Stimulated activated CD8-positive, alpha-beta memory T cell treated with anti-CD3 and anti-CD28 coated beads, Interleukin-7, amount 100 ng/mL, for 1 hour (primary cell): ENCODE measurements at places on chromosomes 6 and 20.

GRCh38 chr6:14987490-14987889, 258.4 kb upstream of the JARID2 start:
- no peak for DNase-seq

- no peak for DNase-seq
Observed at GRCh38 chr6:154930451-154930851, 64.7 kb upstream of the TIAM2 start.

DNA sequence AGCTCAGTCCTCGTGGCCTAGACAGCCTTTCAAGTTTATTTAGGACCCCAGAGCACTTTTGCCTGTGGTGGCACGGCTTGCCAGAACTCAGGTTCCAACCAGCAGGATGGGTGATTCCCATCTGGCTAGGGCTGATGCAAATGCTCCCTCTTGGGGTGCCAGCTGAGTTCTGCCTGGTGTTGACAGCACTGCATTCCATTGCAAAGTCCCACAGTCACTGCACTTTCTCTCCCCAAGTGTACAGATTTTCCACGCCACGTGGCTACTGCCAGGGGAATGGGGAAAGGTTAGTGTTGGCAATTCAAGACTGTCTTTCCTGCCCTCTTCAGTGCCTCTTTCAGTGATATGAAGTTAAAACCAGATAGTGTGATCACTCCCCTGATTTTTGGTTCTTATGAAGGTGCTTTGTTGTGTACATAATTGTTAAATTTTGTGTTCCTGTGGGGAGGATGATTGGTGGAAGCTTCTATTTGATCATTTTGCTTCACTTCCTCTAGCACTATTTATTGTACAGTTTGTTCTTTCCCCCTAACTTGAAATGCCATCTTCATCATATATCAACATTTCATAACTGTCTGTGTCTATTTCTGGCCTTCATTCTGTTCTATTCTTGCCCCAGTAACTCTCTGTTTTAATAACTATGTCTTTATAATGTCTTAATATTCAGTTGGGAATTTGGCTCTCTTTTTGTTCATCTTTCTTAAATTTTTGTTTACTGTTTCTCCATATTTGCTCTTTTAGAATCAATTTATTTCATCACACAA, 86.2 kb downstream of the CFAP61 start:
- DNase-seq, result no peak

DNA sequence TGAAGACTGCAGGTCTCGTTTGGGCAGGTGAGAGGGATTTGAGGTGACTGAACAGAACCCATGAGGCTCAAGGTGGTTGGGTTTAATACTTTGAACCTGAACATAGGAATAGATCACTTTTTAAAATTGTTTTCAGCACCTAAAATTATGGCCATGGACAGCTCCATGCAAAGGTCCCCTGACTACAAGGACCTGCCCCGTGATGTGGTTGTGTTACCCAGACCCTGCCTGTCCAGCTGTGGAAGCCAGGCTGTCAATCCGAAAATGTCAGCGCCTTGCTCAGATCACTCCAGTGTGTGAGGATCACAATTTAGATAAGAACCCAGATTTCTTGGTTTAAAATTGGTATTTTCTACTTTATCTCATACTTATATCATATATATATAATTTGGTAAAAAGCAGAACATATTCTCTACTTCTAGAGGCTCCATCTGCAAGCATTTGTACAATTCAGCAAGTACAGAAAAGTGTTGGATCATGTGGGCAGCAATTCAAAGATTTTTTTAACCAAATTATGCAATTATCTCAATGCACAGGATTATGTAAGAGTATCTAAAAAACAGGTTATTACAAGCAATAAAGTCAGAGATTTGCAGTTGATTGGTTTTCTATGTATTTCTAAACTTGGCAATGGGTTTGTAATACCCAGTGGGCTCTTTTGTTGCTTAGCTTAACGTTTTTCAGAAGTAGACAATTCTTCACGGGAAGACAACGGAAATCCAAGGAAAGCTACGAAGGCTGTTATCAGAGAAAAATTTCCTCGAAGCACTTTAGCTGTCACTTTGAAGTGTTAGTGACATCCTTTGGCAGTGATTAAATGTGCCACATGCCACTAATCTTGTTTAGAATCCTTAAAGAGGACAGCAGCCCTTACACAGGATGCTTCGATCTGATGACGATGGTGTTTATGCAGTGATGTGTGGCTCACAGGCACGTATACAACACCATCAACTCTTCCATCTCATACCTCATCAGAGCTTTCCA, 24.1 kb upstream of the RPS6KA2 start:
- DNase-seq, result no peak

GRCh38 chr6:54003316-54003715, 107.9 kb upstream of the MLIP start:
- DNase-seq, result no peak

- no peak for DNase-seq
Observed at GRCh38 chr20:62358171-62359042, 8.7 kb downstream of the LAMA5 start.

DNA sequence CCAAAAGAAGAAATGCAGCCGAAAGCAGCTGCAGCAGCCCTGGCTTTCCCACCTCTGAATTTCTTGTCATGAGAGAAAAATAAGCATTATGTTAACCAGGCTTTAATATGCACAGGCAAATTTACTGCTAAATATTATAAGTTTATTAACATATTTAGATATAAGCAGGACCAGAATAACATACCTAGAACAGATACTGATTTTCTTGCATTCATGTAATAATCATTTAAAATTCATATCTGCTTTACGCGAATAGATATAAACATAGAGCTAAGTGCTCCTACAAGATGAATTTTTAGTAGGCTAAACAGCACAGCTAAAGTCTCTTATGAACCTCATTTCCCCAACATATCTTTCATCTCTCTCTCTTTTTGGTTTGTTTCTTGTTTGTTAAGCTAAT, 14.7 kb downstream of the CD93 start:
- no peak for DNase-seq

DNA sequence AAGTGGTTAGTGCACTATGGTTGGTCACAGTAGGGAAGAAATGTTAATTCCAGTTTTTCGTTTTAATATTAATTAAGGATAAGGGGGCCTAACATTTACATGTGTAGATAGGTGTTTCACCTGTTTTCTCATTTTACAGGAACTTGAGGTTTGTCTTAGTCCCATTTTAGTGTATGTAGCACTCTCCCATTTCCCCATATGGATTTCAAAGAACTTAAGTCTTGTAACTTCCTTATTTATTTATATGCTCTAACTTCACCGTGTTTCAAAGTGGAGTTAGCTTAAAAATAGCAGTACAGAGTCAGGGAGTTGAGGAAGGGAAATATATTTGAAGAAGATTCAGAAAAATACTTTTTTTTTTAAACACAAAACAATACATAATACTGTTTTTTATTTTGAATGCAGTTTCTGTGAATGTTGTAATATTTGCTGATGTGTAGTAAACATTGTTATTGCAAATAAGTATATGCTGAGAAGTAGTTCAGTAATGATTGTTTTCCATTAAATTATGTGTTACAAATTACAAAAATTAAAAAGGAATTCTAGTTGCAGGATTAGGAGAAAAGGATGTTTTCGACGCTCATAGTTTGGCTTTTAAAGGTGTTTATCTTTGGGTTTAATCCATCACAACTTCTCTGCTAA, 3.5 kb downstream of the SCAF8 start:
- DNase-seq, result no peak

- DNase-seq, result no peak
Observed at GRCh38 chr6:97059473-97059872, 134.9 kb downstream of the KLHL32 start.

- DNase-seq, result no peak
Observed at GRCh38 chr6:167429353-167429752, 104.5 kb downstream of the TTLL2 start.

DNA sequence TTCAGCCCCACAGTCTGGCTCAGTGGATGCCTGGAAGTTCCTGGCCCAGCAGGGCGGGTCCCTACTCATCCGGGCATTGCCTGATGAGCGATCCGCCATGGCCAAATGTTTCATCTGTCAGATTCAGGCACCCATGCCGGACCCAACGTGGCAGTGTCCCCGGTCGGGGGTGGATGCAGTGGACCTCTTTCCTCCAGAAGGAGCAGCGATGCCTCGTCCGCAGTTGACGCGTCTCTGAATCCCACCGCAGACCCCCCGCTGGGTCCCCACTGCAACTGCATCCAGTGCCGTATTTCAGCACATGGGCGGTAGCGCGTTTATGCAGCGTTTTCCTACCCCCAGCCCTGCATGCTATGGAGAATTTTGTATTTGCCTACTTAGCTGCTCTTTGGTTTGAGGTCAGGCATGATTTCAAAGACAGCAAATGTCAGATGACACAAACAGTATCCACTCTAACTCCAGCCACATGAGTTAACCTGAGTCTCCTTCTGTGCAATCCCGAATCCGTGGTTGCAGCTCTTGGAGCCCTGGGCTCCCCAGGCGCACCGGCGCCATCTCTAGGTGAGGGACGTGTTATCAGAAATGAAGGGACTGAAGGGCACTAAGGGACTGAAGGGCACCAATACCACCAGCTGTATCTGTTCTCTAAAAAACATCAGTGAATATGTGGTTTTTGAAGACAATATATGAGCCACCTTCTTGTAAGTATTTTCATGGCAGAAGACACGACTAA, 72.6 kb upstream of the THBS2 start:
- DNase-seq, result no peak

- no peak for DNase-seq
Observed at GRCh38 chr6:40331545-40331944, 255.6 kb downstream of the LRFN2 start.

- DNase-seq, result no peak
Observed at GRCh38 chr6:147868427-147869190, 360.1 kb downstream of the SAMD5 start.

DNA sequence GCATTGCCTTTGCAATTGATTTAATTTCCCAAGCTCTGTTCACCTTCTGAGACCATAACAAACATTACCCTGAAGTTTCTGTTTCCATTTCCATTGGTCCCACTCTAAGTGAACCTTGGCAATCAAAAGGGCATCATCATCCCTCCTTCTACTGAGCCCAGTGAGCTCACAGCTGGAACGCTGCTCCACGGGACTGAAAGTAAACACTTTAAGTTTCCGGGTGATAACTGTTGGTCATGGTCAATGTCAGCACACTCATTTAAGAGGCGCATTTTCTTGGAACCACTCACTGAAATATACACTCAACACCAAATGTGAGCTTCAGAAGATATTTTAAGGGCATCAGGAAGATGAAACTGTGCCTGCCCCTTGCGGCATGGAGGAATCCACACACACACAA, 37.1 kb upstream of the RPS6KA2 start:
- DNase-seq, result no peak

GRCh38 chr20:50412069-50412468, 98.1 kb upstream of the PTPN1 start:
- no peak for DNase-seq

DNA sequence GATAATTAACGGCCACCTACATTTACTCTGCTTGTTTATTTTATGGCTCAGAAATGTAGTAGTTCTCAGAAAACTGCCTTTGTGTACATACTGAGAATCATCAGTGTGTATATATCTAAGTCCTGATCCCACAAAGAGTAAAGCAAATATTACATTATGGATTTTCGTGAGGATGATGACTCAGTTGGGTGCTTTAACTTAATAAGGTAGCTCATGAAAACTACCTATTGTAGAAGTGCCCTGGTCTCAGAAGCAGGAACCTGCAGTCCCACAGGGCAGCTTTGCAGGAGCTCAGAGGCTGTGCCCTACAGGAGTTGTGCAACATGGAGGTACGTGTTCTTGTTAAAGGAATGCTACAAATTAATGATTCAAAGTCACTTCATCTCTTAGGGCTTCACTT, 108.2 kb downstream of the PLG start:
- no peak for DNase-seq

DNA sequence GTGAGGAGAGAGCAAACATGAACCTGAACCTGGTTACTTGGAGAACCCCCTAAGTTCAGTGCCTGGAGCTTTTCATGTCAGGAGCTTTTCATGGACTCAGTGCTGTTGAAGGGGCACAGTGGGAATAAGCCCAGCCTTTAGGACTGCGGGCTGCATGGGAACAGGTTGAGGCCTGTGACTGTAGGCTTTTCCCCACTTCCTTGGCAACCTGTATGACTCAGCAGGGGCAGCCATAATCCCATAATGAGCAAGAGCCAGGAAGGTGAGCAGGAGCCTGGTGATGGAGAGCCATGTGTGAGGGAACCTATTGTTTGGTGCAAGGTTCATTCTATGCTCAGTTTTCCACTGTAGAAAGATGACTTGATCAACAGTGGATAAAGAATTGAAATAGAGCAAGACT, 23.4 kb downstream of the MEP1A start:
- no peak for DNase-seq

DNA sequence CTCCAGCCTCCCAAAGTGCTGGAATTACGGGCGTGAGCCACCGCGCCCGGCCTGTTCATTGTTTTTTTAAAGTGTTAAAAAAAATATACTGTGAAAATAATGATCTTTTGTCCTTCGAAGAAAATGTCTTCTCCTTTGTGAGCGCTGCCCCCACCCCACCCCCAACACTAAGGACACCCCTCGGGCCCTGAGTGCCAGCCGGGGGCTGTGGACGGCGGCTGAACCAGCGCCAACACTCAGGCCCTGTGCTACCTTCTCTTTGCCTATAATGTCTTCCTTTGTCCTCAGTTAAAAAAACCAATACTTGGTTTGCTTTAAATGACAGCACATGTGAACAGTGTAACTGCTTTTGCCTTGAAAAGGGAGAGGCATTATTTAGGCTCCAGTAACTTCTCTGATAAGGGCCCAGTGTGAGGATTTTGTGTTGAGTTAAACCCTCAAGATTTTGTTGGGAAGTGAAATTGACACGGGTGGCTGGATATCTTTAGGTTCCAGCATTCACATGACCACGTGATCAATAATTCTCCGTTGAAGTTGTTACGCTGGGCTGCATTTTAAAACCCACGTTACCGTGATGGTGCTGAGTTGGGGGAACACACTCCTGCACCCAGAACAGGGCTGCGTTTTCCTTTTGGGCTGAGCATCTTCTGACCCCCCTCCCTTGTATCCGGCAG, 9.5 kb upstream of the ADRM1 start:
- no peak for DNase-seq

- no peak for DNase-seq
Observed at GRCh38 chr6:117298941-117299340, 33.6 kb downstream of the VGLL2 start.

GRCh38 chr6:53811082-53811481, 16.3 kb downstream of the LRRC1 start:
- no peak for DNase-seq

GRCh38 chr6:152595499-152595898, 41.7 kb downstream of the SYNE1 start:
- DNase-seq, result no peak

DNA sequence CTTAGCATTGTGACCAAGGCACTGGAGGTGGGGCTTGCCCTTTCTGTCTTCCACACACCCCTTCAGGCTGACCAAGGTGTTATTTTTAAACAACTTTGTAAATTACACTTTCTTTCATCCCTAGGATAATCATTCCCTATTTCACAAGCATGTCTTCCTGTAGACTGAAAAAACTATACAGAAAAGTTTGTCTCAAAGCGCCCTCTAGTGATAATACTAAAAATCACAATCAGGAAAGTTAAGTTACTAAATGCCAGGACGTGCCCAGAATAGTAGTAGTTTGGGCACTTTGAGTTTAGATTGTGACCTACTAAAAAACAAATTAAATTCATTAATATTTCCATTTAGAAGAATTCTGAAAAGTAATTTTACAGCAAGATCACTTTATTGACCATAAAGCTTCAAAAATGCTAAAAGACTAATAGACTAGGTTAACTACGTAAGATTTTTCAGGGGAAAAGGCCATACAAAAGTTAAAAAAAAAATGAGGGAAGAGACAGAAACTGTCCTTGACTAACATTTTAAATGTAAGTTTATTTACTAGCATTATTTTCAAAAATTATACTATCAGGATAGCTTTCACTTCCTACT, 123.3 kb upstream of the DUSP22 start:
- DNase-seq, result no peak
